Activated CD4-positive, alpha-beta T cell treated with anti-CD3 and anti-CD28 coated beads, Interleukin-2, amount 50 U/mL, for 24 hours (primary cell): ENCODE measurements at places on chromosomes 6 and 20.

GRCh38 chr6:169254456-169255316, 1.0 kb upstream of the THBS2 start:
- no peak for DNase-seq

DNA sequence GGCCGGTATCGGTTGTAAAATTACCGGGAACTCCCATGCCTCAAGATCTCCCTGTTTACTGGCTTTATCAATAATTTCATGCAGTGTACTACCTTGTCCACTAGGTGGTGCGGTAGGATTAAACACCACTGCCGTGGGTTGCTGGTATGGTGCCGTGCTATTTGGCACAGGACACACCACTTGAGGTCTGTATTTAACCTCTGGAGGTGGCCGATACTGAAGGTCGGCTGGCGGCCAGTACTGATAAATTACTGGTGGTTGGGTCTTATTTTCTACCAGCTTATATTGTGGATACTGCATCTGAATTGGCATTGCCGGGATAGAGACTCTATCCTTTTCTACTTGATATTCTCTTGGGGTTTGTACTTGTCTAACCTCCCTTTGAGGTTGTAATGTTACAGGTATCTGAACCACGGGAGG, 14.3 kb upstream of the PTCRA start:
- DNase-seq = peak; percentile 76

DNA sequence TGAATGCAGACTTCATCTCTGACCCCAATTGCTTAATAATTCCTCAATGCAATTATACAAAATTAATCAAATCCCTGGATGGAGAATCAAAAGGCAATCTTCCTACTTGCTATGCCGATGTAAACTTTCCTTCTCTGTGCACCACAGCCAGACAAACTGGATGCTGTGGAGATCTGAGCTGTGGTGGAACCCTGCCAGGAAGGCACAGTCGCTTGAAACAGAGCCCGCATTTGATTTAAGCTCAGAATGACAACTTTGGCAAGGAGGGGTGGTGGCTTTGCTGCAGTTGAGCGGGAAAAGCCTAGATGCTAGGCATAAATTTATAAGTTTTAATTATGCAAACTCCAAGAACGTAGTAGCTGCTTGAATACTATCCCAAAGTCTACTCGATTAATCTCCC, 190.8 kb downstream of the MTFR2 start:
- no peak for DNase-seq

DNA sequence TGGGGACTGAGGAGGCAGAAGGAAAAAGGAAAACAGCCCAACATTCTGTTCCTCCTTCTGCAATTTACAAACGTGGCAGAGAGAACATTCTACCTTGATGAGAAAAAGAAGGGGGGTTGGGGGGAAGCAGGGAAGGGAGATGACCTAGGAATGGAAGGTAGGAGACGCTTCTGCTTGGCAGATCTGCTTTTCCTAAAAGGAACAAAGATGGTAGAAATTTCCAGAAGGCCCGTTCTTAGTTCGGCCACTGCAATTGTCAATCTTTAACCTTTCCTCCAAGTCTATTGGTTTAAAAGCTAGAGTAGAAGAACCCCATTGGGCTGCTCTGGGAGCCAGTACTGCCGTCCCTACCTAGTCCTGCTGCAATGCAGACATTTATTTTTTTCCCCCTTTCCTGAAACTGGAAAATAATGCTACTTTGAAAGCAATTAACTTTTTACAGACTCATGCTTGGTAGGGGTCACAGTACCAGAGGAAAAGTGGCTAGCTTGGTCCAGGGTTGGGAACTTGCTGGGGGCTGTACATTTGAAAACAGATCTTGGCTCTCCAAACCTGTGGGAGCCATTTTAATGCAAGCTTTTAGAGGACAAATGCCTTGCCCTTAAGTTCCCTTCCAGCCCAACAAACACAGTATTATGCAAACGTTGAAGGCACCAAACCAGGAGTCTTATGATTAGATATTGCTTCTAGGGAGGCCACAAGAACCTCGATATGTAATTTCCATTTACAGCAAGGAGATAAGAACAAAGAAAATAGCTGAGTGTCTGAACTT, 2.6 kb downstream of the ZMYND8 start:
- no peak for DNase-seq

DNA sequence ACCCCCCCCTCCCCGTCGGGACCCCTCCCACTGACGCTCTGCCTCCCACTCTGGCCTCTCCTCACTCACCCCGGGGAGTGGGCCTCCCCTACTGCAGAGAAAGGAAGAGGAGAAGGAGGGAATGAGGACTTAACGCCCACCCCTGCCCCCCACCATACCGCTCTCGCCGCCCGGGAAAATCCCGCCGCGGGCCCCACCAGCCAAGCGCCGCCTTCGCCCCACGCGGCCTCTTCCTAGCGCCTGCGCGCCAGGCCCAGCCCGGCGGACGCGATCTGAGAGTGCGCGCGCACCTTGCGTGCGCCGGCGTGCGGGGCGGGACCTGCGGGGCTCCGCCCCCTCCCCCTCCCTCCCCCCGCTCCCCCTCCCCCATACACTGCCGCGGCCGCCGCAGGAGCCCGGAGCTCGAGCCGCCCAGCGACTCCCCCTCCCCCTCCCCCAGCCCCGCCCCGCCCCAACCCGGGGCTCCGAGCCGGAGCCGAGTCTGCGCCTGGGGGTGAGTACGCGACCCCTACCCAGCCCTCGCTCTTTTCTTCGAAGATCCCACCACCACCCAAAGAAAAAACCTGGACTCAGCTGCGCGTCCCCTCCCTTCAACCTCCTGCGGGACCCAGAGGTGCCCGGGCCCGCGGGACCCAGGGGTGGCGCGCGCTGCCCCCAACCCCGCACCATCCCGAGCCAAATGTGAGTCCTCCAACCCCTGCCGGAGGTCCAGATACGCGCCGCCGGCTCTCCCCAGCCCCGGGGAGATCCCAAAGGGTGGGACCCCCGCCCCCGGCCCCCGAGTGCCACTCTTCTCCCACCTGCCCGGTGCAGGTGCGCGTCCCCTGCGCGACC, at the start of the genes MRPL14 and TMEM63B:
Gene MRPL14 (minus strand): TSS at position 267 of the 834 bp plus-strand sequence. CDS start 10,841 bp downstream, outside the sequence.
Gene TMEM63B (plus strand): TSS at position 369 of the 834 bp plus-strand sequence. CDS start 7,031 bp downstream, outside the sequence.
- peak; percentile 83 for DNase-seq

- no peak for DNase-seq
Observed at GRCh38 chr20:6944292-6944691, 176.8 kb downstream of the BMP2 start.

- no peak for DNase-seq
Observed at GRCh38 chr6:72861935-72862432, 240.1 kb downstream of the KCNQ5 start.

- peak; percentile 28 for DNase-seq
Observed at GRCh38 chr6:35687658-35688604, 784 bp downstream of the FKBP5 start.

GRCh38 chr20:25198663-25199383, 3.3 kb downstream of the ENTPD6 start:
- no peak for DNase-seq

DNA sequence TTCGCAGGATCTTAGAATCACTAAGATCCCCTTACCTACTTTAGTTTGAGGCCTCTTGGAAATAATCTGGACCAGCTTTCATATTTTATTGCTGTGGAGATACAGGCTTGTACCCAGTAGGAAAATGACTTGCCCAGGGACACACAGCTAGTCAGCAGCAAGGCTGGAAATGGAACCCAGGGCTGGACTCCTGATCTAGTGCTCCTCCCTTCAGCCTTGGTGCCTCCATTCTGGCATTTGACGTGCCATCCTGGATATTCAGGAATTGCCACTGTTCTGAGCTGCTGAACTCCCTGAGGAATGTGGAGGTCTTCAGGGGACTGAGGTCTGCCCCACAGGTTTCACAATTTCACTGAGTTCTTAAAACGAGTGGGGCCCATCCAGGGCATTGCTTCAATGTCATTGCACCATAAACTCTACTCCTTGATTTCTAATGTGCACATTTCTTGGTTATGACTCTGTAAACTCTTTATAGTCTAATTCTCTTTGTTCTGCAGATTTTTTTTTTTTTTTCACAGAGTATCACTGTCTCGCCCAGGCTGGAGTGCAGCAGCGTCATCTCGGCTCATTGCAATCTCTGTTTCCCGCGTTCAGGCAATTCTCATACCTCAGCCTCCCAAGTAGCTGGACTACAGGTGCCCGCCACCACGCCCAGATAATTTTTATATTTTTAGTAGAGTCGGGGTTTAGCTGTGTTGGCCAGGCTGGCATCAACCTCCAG, 26.7 kb upstream of the CDKN1A start:
- no peak for DNase-seq

GRCh38 chr6:7196685-7197283, 89.0 kb downstream of the RREB1 start:
- DNase-seq = no peak

GRCh38 chr20:17708675-17709360, 9.1 kb downstream of the BANF2 start:
- no peak for DNase-seq

GRCh38 chr20:46139908-46140482, 21.9 kb downstream of the CD40 start:
- DNase-seq = no peak
